Stimulated activated CD8-positive, alpha-beta memory T cell treated with anti-CD3 and anti-CD28 coated beads, Interleukin-4, amount 100 ng/mL, for 1 hour (primary cell): ENCODE measurements at places on chromosomes 4 and X.

DNA sequence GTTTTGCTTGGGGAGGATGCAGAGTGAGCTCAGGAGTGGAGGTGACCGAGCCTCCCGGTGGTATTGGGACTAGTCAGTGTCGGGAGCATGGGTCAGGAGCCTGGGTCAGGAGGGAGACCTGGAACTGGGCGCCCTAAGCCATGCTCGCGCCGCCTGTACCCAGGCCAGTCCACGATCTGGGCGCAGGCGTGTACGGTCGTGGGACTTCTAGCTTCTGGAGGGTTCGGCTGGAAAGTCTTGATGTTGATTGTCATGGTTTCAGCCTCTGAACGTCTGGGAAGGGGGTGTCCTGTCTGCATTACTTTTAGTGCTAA is 244 bp downstream of the EIF2S3 start:
- no peak for DNase-seq

- no peak for DNase-seq
Measured at GRCh38 chrX:29071525-29072320, 484.5 kb downstream of the IL1RAPL1 start.

DNA sequence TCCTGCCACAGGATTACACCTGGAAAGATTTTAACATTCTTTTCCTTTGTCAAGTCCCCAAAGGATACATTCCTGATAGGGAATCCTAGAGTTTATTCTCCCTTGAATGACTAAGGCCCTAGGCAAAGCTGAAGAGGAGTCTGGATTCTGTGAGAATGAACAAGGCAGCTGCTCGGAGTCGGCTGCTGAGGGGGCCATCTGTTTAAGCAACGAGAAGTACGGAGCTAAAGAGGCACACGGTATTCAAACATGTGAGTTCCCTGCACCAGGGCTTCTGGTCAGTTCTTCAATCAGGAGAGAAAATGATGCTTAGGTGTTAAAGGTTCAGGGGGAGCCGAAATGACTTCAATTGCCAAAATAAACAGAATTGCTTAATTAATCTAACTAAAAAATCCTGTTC is 97.6 kb downstream of the MGST2 start:
- no peak for DNase-seq

GRCh38 chr4:155822572-155822971 is 43.5 kb downstream of the ASIC5 start:
- no peak for DNase-seq

DNA sequence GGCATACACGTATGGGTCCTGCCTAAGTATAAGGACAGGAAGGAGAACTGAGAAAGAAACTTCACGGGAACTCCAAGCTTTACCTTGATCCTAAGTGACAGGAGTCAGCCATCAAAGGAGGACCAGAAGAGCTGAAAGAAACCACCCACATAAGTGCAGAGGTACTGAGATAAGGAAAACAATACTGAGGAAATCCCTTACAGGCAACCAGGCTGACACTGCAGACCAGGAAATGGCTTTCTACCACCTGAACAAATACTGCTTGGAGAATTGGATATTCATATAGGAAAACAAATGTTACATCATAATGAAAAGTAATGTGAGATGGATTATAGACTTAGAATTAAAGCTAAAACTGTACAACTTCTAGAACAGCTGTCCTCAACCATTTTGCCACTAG is 127.0 kb downstream of the IL15 start:
- DNase-seq = no peak

DNA sequence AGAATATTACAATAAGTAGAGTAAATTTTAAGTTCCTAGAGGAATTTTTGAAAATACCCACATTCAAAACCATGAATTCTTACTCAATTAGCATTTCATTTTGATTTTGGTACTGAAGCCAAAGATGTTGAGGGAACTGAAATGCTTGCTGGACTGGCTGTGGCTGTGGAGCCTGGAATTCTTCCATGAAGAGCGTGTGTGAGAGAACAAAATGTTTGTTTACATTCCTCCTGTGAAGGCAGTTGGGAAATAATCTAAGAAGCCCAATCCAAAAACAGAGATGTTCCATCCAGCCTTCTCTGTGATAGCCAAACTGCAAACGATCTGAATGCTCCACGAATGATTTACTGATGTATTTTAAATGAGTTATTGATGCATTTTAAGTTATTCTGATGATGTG is 3.8 kb upstream of the ADH1B start:
- DNase-seq = no peak

- DNase-seq = no peak
Measured at GRCh38 chrX:121151293-121151692, 103.9 kb downstream of the GLUD2 start.

DNA sequence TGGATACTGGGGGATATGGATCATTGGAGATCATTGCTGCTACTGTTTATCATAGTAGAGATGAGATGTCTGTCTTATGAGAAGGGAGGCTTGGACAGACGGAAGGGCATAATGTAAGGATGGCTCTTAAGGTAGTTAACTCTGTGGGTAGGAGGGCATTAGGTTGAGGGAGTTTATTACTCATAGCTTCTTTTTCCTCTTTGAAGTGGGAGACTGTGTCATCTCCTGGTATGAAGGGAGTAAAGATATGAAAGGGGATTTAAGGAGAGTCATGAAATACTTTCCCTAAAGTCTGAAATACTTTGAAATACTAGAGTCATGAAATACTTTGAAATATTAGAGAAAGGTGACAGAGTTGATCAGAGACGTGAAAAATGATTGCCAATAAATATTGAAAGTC is 255.5 kb upstream of the PITX2 start:
- DNase-seq = no peak

DNA sequence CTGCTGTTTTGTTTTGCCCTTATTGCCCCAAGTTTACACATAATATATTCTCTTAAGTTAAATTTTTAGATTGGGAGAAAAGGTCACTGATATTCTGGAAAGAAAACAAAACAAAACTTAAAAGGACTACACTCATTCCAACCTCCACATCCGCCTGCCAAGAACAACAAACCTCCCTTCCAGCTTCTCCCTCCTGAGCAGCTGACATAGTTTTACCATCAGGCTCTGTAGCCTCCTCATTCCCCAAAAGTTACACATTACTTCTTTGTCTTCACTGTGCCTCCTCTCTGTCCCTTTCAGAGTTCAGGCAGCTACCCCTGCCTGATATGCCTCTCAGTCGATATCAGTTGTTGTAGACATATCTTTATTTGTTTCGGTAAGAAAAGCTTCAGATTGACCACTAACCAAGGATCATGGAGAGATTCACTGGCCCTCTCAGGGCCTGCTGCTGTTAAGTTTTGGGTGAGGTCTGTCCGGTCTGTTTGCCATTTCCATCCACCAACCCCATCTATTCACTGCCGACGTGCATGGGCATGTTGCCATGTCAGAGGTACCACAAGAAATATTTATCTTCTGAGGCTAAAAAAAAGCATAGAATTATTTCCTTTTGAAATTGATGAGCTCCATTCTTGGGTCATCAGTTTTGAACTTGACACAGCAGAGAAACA is 164.1 kb downstream of the GASK1B start:
- no peak for DNase-seq

GRCh38 chrX:23699636-23700194 is 32.4 kb downstream of the PRDX4 start:
- no peak for DNase-seq

DNA sequence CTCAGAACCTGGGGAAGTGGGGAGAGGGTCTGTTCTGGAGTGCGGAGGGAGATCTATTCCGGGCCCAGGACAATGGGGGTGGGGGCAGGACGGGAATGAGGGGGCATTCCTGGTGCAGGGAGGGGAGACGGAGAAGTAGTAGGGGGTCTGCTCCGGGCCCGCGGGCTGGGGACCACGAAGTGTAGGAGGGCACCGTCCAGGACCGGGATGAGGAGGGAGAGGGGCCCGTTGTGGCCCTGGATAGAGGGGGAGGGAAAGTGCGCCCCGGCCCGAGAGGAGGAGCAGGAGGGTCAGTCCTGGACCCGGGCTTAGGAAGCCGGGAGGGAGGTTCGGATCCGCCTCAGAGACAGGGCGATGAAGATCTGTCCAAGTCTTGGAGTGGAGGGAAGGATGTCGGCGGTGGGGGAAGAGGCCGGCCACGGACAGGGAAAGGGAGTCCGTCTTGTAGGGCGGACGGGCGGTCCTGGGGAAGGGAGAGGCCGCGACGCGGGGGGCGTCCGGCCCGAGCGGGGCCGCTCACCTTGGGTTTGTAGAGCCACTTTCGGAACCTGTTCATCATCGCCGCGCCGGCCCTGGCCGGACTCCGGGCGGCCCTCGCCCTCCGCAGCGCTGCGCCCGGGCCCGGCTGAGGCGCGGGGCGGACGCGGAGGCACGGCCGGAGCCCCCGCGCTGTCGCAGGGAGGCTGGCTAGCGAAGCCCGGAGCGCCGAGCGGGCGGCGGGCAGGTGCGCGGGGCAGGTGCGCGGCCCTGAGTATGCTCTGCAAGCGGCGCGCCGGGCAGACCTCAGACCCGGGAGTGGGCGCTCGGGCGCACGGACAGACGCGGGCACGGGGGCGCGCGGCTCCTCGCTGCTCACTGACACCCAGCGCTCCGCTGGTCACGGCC is at the start of gene ZFYVE28:
ZFYVE28 (minus strand) TSS at position 881 of the 885 bp plus-strand sequence; CDS start at position 559, 322 bp downstream.
- DNase-seq = no peak

DNA sequence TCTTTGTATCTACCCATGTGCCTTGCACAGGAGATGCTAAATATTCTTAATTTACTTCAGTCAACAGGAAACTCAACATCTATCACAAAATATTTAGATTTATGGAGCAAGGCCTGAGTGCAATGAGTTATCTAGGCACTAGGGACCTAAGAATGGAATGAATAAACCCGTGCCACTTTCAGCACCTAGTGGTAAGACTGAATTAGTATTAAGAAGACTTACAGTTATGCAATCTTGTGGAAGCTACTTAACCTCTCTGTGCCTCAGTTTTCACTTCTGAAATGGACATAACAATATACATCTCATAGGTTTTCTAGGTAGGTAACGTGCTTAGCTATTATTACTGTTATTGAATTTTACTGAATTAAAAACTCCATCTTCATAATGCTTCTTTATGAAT is 144.6 kb upstream of the MAP3K15 start:
- DNase-seq = no peak

DNA sequence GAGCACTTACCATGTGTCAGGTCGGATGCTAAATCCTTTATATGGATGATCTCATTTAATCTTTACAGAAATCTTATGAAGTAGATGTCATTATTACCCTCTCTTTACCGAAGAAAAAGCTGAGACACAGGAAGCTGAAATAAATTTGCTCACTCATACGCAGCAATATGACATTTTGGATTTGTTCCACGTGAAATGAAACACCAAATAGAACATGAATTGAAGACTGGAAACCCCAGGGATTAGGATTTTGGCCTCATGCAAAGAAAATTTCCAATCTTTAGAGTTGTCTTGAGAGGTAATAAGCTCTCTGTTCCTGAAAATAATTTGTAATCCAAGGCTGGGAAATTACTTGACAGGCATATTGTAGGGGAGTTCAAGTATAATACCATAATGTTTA is 354.4 kb upstream of the CLNK start:
- DNase-seq = no peak

- DNase-seq = no peak
Measured at GRCh38 chr4:14908635-14909034, 93.6 kb upstream of the CPEB2 start.

DNA sequence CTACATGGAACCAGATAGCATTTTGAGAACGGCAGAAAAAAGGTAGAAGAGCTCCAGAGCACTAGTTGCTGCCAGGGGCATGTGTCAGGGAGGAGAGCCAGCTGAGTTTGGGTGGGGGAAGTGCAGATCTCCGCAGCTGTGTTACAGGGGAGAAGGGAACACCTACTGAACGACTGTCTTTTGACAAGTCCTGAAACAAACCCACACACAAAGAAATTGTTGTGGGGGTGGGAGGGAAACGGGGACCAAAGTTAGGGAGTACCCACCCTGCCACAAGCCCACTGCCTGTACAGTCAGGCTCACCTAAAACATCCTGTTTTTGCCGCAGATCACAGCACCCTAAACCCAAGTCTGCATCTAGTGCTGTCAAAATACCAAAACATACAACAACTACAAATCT is 55.5 kb downstream of the LEF1 start:
- no peak for DNase-seq

GRCh38 chr4:44017422-44017739 is 431.2 kb downstream of the KCTD8 start:
- no peak for DNase-seq

- no peak for DNase-seq
Measured at GRCh38 chr4:185469580-185470154, 1.9 kb downstream of the CCDC110 start.

GRCh38 chrX:104795804-104796203 is 229.8 kb downstream of the IL1RAPL2 start:
- no peak for DNase-seq

DNA sequence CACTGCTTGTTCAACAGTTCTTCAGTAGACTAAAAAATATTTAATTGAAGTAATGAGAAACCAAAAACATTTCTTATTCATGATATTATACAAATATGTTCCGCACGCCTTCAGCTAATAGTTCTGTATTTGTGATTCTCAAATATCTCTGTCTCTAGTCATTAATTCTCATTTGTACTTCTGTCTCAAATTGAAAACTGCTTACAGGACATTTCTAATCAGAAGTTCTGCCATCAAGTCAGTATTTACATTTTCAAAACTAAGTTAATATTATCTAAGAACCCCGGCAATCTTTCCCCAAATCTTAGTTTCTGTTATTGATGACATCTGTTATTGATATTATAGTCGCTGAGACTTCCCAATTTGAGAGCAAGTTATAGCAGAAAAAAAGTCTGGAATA is 78.6 kb upstream of the PGRMC2 start:
- no peak for DNase-seq

DNA sequence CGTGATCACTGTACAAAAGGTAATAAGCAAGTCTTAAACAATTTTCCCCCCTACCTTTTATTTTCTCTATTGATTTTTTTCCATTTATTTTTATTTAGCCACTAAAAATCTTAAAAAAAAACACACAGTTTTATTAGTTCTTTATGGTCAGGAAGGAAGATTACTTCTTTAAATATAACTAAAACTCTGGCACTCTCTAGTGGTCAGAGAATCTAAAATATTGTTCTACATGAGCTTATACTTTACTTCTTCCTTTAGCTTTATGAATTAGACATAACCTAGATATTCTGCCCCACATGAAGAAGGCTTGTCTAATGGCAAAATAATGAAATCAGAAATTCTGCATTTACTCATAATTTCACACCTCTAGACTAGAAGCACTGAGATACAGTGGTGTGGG is 135.2 kb downstream of the PDE5A start:
- no peak for DNase-seq

- no peak for DNase-seq
Measured at GRCh38 chr4:183030309-183030708, 68.7 kb upstream of the WWC2 start.

DNA sequence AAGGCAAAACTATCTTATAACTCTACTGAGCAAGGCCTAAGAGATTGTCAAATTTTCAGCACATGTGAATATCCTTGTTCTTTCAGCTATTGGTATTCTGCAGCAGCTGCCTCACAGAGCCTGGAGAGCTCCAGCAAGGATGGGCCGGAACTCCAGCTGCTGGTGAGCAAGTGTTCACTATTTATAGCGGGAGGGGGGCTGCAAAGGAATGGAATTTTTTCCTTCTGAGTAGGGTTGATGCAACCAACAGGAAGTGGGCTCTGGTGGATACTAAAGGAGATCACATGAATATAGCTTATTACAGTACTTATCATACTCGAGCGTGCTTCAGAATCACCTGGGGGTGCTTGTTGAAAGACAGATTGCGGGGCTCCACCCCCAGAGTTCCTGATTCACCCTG is 20.2 kb upstream of the SETD7 start:
- DNase-seq = no peak
